NCI-H2107 (cell line): ENCODE measurements at places on chromosomes 7 and 10.

DNA sequence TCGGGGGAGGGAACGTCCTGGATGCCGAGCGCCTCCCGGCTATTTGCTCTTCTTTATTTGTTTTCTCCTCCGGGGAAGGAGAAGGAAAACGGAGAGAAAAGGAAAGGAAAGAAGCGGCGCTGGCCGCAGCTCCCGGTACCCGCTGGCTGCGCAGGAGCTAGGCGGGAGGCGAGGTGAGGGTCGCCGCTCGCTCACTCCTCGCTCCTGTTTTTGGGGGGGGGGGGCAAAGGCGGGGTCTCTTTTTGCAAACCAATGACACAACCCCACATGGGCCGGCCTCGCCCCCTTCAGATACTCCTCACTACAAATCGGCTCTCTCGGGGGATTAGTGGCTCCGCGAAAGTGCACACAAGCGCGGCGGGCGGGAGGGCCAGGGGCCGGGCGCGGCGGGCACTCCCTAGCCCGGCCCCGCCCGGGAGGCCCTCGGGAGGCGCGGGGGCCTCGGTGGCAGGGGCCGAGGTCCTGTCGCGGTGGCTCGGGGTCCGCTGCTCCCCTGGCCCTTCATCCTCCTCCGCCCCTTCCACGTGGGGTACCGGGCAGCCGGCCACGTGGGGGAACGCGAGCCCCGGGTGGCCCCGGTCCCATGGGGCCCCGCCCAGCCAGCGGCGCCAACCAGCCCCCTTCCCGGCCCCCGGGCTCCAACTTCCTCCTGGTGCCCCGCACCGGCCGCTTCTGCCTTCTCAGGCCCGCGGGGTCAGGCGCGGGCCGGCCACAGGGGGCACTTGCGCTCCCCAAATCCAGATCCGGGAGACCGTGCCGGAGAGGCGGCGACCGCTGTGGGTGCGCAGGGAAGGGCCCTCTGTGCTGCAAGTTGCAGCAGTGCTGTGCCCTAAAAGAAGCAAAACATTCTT lies 718 bp upstream of the CTBP2 start:
- DNase-seq, result no peak

DNA sequence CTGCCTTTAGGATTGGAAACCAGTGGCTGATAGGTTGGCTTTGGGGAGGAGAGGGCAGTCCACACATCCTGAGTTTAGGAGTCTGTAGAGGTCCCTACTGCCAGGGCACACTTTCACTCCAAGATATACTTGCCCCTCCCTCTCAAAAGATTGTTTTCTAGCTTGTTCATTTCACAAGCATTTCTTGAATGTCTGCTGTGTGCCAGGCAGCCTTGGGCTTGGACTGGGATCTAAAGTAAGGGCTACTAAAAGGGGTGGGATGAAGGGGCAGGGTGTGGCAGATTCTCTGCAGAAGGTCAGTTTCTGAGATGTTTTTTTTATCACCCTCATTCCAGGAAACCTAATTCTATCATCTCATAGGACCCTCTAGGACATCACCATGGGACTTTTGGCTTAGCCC lies 272.4 kb downstream of the SKAP2 start:
- DNase-seq, result no peak

- DNase-seq, result no peak
Observed at GRCh38 chr10:34647875-34648865, 166.9 kb downstream of the PARD3 start.

- DNase-seq, result no peak
Observed at GRCh38 chr7:90788052-90788451, 191.9 kb downstream of the CDK14 start.

DNA sequence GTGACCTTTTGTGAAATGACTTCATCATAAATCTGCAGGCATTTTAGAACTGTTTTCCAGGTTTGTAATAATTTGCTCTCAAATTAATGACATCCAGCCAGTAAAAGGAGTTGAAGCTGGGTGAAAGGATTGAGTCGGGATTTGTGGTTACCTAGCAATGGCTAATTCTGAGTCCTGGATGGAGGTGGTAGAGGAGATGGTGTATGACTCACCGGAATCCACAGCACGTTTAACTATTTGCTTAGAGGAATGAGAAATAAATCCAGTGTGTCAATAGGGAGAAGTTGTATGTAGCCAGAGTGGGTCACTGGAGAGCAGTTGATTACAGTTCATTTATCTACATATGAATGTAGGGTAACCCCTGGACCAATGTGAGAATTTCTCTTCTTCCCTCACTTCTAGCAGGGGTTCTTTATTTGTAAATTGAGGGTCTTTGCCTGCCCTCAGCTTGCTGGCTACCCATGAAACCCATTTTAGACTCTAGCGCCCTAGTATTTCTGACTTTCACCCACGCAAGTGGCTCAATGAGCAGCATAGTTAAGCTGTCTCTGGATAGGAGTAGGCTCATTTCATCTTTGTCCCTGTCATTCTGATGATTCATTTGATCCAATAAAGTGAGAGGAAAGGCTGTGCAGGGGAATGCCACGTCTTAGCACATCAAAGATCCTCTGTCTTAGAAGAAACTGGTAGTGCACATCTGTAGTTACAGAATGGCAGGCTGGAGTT lies 547.8 kb downstream of the SORCS3 start:
- DNase-seq, result no peak

DNA sequence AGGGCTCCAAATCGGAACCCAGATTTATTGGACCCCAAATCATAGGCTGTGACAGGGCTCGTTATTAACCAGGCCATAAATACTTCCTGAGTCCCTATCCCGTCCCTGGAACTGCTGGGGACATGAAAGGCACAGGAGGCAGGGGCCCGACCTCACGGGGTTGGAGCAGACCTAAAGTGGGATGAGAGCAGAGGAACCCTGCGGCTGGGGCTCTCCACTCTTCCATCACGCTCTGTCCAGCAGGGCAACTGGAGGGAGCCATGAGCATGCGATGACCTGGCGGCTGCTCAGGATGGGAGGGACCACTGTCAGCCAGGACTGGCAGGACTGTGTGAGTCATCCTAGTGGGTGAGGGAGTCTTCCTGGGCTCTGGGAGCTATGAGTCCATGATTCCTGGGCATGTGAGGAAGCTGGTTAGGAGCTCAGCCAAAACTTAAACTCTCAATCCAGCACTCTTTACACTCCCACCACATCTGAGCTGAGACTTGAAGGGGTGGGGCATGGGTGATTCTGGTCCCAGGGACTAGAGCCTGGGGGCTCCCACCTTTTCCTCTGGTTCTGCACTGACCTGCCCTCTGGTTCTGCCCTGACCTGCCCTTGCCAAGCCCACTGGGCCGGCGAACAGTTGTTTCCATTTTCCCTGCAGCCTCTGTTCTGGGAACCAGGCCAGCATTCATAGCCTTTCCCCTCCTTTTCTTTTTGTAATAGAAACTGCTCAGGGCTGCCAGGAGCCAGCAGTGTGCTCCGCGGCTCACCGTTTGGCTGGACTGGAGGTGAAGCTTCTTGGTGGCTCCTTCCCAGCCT lies 47.1 kb downstream of the SYPL1 start:
- DNase-seq, result no peak

- DNase-seq, result no peak
Observed at GRCh38 chr7:75650062-75650461, 88.7 kb downstream of the HIP1 start.

GRCh38 chr7:115822380-115822779 lies 208.2 kb downstream of the TFEC start:
- no peak for DNase-seq

- DNase-seq, result no peak
Observed at GRCh38 chr10:116866987-116867595, 17.8 kb downstream of the ENO4 start.

DNA sequence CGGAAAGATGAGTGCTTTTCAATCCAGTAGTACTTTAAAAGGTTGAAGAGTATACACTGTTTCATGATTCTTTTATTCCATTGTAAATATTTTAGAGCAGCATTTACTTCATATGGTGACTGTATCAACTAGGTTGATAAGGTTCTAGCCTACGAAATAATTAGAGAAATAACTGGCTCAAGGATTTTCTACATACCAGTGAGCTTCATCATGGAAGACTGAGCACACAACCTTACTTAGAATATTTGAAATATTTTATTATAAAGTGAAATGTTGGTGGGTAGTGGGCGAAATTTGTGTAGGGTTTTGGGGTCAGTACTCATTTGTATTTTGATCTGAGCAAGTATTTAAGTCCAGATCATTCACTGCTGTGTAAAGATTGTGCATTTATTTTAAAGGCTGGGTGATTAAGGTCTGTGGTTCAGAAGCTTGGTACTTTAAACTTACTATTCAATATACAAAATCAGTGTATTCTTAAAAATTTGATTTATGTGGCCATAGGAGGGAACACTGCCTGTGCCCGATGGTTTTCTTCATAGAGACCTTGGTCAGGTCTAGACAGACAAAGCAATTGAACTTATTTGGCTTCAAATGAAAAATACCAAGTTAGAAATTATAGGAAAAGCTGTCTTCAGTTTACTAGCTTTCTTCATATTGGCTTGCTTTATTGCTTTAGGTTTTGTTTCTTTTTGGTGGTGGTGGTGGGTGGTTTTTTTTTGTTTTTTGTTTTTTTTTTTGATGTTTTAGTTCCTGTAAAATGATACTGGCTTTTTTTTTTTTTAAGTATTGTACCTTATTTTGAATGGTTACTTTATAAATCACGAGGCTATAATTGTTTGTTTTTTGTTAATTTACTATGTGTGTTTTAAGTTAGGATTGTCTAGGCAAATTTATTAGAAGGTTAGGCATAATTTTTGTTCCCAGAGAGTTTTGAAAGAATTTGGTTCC lies 3.0 kb downstream of the KMT2E start:
- no peak for DNase-seq

DNA sequence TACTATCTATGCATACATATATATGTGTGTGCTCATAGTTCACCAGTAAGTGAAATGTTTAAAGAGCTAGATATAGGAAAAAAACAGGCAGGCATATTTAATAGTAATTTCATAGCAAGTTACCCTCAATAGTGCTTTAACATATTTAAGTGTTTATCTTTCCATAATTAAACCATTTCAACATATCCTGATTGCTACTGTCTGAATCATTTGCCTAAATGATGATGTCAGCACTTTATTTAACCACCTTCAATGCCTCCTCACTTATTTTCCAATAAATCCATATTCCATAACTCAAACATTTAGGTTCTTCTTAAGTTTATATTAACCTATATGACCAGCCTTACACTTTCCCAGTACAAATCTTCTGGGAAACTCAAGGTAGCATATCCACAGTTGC lies 601.1 kb downstream of the ARL4A start:
- DNase-seq, result no peak
